ENCODE measurements at places on chromosomes 11 and 22.

DNA sequence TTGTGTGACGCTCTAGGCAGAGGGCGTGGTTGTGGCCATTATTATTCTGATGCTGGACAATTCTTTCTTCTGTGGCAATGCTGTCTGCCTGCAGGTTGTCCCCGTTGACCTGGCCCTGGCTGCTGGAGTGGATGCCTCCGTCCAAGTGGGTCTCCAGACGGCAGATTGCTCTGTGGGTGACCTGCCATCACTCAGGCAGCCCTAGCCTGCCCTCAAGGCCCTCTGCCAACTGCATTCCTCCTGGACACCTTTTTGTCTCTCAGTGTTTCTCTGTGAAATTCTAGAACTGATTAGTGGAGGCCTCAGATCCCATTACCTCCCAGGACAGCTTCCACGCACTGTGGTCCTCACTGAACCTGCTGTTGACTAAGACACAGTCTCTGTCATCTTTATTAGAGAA lies 86.7 kb downstream of the TBC1D22A start:
- no peak for DNase-seq

GRCh38 chr22:35539910-35540594 lies 579 bp upstream of the RASD2 start:
- DNase-seq = peak; percentile 29

DNA sequence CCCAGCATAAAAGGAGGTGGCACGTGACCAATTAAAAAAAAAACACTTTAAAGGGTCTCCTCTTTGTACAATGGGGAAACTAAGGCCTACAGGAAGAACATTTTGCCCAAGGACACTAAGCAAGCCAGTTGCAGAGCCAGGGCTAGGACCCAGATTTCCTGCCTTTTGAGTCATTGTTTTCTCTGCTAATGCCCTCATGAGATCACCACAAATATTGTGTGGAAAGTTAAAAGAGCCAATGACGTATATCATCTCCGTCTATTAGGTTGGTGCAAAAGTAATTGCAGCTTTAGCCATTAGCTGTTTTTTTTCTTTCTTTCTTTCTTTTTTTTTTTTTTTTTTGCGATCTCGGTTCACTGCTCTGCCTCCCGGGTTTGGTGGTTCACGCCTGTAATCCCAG lies 24.1 kb upstream of the LRRC32 start:
- peak; percentile 72 for DNase-seq

- no peak for DNase-seq
These were observed 504 bp upstream of the ASCC2 start for GRCh38 chr22:29838599-29838956.

GRCh38 chr11:59273373-59273841 lies 60.7 kb upstream of the MPEG1 start:
- peak; percentile 74 for DNase-seq

DNA sequence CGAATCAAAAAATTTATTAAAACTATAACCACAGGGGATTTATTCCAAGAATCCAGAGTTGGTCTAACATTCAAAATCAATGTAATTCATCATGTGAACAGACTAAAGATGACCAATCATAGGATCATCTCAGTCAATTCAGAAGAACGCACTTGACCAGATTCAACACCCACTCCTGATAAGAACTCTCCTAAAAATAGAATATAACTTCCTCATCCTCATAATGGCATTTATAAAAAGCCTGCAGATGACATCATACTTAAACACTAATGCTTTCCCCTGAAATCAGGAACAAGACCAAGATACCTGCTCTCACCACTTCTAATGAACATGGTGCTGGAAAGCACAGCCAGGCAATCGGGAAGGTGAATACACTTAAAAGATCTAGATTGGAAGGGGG lies 10.5 kb upstream of the MUC2 start:
- DNase-seq = peak; percentile 76

GRCh38 chr11:82895437-82896091 lies 4.7 kb downstream of the PRCP start:
- DNase-seq = peak; percentile 82

GRCh38 chr11:86395061-86395551 lies 20.4 kb downstream of the CCDC81 start:
- DNase-seq = no peak

- no peak for DNase-seq
These were observed 50.0 kb downstream of the SBF2 start for GRCh38 chr11:10243896-10244575.

- DNase-seq = no peak
These were observed 96.1 kb upstream of the THY1 start for GRCh38 chr11:119518746-119519730.

DNA sequence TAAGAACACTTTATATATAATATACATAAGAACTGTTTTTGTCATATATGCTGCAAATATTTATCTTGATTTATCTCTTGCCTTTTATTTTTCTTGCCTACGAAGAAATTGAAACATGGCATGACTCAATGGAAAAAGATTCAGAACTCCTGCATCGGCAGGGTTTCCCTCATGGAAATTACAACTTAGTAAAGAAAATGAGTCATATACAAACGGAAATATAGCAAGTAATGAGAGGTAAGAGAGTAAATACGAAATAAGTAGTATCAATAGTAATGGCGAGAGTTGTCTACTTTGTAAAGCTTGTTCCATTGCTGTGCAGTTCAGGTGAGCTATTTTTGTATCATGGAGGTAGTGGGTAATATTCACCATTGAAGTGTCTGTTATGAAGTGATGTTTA lies 350.4 kb downstream of the DDX10 start:
- DNase-seq = no peak

DNA sequence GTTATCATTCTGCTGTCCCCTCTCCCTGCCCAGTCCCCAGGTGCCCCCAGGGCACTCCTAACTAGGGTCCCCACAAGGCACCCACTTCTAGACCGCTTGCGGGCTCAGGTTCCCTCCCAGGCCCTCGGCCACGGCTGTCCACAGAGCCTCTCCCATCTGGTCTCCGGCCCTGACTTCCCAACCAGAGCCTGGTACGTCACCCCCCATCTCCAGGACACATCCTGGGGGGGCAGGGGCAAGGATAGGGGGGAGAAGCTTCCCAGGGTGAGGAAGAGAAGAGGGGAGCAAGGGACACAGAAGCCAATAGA lies 457 bp downstream of the SSTR3 start:
- no peak for DNase-seq

DNA sequence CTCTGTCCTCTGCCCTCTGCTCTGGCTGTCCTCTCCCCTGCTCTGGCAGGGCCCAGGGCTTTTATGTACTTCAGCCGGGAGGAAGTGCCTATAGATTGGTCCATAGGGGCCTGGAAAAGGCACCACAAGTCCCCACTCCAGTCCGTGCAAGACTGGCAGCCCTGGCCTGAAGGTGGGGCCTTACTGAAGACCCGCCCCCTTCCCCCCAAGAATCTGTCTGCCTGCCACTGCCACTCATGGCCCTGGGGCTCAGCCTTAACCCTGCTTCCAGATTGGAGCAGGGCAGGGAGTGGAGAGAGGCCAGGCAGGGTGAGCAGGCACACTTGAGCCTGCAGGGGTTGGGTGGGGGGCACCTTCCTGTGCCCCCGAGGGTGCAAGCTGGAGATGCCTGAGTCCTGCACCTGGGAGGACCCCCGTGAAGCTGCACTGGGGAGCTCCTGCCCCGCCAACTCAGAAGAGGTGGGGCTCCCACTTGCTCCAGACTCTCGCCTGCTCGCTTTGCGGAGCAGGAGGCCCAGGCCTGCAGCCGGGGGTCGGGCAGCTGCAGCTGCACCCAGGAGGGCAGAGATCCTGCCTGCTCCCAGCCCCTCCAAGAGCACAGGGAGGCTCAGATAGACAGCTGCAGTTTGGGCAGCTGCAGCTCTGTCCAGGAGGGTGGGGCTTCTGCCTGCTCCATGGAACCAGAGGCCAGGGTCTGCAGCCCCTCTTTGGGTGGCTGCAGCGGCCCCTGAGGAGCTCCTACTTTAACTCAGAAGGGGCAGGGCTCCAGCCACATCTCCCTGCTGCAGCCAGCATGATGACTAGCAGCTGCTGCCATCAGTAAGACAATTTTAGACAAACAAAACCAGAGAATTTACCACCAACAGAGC lies 51.0 kb upstream of the SC5D start:
- DNase-seq = no peak

DNA sequence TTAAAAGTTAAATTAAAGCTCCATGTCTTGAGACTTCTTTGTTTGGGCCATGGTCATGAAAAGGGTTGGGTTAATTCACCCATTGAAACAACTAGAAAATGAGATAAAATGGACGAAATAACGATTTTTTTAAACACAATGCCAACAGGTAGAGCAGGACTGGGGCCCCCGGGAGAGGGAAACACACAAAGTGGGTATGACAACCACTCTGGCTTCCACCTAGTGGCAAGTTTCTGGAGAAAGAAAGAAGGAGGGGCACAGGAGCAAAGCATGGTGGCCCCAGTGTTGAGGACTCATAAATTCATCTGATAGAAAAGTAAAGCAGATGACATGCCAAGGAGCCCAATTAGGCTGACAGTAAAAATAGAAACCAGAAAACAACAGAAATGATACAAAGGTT lies 68.4 kb downstream of the MYEOV start:
- DNase-seq = no peak

GRCh38 chr11:65423516-65424204 lies 1.1 kb downstream of the NEAT1 start:
- DNase-seq = peak; percentile 46

DNA sequence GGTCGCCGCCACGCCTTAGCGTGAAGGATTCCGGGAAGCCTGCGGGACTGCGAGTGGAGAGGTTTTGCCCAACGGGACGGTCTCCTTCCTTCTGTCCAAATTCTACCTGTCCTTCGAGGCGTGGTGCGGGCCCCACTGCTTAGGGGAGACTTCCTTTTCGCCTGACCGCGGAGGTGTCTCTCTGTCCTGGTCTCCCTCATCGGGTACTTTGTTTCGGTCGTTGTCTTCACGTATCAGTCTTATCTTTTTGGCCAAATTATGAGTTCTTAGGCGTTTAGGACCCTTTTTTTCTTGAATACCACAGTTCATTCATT lies 388 bp downstream of the HINFP start:
- DNase-seq = peak; percentile 35

DNA sequence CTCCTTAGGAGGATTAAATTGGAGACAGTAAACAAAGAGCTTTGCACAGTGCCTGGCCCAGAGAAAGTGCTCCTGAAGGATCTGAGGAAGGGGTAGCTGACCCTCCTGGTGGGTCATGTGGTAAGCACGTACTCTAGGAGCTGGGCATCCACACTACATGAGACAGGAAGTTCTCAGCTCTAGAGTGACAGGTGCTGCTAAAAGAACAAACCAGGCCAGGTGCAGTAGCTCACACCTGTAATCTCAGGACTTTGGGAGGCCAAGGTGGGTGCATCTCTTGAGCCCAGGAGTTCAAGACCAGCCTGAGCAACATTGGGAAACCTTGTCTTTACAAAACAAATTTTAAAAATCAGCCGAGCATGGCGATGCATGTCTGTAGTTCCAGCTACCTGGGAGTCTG lies 13.1 kb downstream of the SLC43A1 start:
- no peak for DNase-seq

DNA sequence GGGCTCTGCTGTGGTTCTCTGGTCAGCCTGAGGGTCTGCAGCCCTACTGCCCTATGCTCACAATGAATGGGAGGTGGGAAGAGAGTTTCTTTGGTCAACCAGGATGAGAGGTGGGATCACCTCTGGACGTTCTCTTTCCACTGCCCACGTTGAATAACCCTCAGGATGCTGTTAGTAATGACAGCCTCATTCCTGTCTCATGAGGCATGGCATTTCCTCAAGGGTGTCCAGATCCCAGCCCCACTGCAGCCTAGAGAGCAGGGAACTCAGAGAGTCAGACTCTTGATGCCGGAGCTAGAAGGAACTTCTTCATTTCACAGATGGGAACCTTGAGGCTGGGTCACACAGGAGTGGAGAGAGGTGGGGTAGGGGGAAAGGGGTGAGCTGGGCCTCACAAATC lies 196.0 kb downstream of the CEP164 start:
- no peak for DNase-seq

GRCh38 chr11:111779118-111779517 lies 12.9 kb upstream of the PPP2R1B start:
- DNase-seq = no peak

DNA sequence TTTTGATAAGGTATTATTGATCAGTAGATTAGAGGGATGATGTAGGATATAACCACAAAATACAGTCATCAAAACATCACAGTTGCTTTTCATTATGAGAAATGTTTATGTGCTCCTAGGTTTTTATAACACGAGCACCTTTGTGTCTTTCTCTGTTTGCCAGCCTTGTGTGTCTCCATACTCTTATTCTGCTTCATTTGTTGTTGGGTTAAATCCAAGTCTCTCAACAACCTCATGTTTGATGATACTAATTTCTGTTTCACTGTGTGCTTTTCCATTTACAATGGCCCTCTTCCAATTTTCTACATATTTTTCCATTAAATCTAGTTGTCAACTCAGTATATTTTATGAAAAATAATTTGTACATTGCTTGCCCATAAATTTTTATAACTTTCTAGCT lies 107.7 kb upstream of the POU2AF2 start:
- no peak for DNase-seq

DNA sequence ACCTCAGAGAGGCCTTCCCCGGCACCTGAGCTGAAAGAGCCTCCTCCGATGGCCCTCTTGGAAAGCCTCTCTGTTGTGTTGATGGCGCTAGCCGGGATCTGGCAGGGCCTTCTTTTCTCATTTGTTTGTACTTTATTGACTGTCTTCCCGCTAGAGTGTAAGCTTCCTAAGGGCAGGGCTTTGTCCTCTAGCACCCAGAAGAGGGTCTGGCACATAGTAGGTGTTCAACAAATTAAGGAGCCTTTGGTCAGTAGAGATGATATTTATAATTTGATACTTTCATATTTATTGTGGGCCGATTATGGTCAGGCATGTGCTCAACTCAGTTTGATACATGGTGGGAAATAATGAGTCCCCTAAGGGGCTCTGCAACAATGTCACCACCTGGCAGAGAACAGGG lies 4.0 kb downstream of the ARL2 start:
- no peak for DNase-seq

DNA sequence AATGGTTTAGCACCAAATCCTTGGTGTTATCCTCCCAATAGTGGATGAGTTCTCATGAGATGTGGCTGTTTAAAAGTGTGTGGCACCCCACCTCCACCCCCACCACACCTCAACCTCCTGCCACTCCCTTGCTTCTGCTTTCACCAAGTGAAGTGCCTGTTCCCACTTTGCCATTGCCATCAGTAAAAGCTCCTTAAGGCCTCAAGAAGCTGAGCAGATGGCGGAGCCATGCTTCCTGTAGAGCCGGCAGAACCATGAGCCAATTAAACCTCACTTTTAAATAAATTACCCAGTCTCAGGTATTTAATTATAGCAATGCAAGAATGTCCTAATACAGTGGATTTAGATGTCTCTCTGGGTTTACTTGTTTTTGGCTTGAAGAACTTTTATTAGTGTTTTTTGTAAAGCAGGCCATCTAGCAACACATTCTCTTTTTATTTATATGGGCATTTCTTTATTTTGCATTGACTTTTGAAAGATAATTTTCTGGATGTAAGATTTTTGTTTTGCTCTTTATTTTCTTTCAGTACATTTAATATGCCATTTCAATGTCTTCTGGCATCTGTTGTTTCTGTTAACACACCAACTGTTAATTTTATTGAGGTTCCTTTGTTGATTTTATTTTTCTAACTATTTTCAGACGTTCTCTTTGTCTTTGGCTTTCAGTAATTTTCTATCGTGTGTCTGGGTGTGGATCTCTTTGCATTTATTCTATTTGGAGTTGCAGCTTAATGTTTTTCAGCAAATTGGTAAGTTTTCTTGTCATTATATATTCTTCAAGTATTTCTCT lies 724.5 kb upstream of the CNTN5 start:
- DNase-seq = no peak
